ENCODE measurements at places on chromosomes 11 and 22. TPM values are rescaled to one million over a fixed set of nuclear protein-coding genes. Genes with fewer than 3 reads are reported as not detected.

The PLAAT4 gene
- total RNA-seq = 1.00 TPM

The P2RY6 gene
- 0.29 TPM for total RNA-seq

The KRTAP5-9 gene
- total RNA-seq = not detected

The VPREB1 gene
- not detected for total RNA-seq

The PANX3 gene
- not detected for total RNA-seq

- DNase-seq = no peak
Measured at GRCh38 chr22:35229865-35230264, 27.4 kb upstream of the HMGXB4 start.
